ENCODE measurements at places on chromosomes 12 and 14.

DNA sequence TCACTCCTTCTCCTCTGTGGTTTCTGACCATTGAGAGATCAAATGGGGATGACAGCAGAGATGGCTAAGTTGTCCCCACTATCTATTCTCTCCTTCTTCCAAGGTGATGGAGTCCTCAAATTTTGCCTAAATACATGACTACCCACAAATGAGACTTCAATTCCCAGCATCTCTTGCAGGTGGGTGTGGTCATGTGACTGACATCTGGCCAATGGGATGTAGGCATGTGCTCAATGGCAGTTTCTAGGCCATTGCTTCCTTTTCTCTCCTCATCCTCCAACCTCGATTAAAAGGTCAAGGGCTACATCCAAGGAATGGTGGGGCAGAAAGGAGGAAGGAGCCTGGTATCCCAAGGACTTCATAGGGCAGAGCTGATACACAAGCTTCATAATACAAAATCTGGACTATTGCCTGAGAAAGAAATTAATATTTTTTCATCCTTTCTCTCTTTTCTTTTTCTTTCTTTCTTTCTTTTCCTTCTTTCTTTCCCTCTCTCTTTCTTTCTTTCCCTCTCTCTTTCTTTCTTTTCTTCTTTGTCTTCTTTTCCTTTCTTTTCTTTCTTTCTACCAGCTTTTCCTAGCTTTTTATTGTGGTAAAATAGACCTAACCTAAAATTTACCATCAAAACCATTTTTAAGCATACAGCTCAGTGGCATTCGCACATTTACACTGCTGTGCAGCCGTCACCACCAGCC lies 100.9 kb upstream of the PRB2 start:
- DNase-seq = no peak

DNA sequence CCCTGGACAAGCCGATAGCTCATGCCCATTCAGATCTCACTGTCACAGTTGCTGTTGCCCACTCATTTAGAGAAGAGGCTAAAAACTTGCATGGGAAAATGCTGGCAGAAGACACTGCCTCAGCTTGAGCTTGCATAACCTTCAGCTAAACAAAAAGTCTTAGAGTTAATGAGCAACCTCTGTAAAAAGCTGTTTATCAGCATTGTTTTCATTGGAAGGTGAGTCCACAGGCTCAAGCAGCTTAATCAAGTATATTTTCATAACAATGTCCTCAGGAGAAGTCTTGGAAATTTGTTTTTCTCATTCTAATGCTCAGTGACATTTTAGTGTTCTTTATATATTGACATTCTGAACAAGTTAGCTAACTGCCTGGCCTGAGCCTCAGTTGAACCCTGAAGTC lies 872.9 kb downstream of the TMTC2 start:
- no peak for DNase-seq

DNA sequence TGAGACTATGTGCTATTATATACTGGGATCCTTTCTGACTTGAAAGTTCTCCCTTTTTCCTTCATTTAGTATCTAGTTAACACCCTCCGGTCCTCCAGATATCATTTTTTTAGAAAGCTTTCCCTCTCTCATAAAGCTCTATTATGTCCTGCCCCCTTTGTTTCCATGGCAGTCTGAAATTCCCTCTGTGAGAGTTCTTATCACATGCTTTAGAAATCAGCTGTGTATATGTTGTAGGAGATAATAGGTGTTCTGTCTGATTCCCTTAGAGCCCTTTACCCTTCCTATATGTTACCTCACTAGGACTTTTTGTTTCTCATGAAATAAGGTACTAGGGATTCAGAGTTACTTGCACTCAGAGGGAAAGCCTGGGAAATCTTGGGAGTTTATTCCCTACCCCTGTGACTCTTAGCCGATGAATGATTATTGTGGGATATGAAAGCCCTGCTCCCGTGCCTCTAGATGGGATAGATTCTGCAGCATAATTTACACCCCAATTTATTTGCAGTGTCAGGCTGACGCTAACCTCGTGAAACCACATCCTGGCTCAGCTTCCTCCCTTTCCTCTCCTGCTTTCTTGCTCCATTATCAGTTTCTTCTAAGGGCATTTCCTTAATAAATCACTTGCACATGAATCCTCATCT lies 448.4 kb downstream of the MDGA2 start:
- peak; percentile 12 for DNase-seq

- DNase-seq = no peak
These were observed 18.0 kb upstream of the SNAPC1 start for GRCh38 chr14:61744238-61744637.

- no peak for DNase-seq
These were observed 2.3 kb upstream of the ANGEL1 start for GRCh38 chr14:76814726-76815645.

GRCh38 chr12:78698747-78699146 lies 165.8 kb upstream of the SYT1 start:
- DNase-seq = peak; percentile 59
